DND-41 (cell line): ENCODE measurements at places on chromosomes 2 and 18.

GRCh38 chr2:183759033-183759432 lies 634.8 kb downstream of the NUP35 start:
- DNase-seq: no peak

GRCh38 chr2:204090021-204090420 lies 153.5 kb downstream of the ICOS start:
- no peak for DNase-seq

GRCh38 chr2:206881708-206882410 lies 57.5 kb upstream of the CPO start:
- no peak for DNase-seq

GRCh38 chr2:217880287-217880889 lies 122.4 kb downstream of the TNS1 start:
- no peak for DNase-seq

DNA sequence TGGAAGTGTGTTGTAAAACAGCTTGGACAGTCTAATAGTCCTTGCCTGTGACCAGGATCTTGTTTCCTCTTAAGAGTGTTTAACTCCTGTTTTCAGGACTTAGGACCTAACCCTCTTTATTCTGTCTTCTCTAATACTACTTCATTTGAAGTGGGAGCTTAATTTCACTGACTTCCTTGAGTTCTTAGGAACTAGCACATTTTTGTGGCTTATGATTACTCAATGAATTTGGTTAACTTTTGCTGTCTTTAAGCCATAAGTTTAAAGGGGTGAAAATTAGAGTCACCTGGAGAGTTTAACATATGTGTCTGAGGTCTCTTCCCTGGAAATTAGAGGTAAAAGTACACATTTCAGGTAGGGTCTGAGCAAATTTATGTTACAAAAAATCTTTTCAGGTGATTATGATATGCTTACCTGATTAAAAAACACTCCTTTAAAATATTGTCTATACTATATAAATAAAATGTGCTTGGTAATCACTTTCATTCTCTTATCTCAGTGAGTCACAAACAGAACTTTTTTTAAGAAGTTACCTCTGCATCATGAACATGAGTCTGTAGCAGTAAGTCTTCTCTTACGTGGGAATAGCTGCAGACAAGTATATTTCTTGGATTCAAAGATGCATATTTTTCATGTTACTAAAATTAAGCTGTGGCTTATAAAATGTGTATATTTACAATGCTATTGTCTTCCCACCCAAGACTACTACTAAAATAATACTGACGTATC lies 52.7 kb downstream of the ATP9B start:
- DNase-seq: no peak

GRCh38 chr2:33380001-33380609 lies 96.3 kb upstream of the RASGRP3 start:
- DNase-seq: no peak

- DNase-seq: no peak
Measured at GRCh38 chr2:212987492-212987891, 163.9 kb downstream of the IKZF2 start.

- DNase-seq: no peak
Measured at GRCh38 chr2:10481666-10482157, 33.6 kb upstream of the ODC1 start.

DNA sequence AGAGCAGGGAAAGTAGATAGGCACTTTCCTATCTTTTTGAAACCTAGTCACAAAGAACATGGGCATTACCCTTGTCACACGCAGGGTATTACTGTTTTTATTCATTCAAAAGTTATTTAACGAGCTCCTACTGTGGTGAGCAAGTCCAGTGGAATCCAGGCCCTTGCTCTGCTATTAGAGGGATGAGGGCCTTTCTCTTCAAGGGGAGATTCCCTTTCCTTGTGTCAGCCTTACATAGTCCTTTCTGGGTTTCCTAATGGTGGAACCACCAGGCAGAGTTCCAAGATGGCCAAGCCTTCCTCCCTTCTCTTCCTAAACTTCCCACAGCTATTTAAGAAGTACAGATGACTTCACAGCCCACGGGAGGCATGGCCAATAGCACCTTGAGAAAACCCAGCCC lies 64.6 kb downstream of the SPTBN1 start:
- DNase-seq: no peak

DNA sequence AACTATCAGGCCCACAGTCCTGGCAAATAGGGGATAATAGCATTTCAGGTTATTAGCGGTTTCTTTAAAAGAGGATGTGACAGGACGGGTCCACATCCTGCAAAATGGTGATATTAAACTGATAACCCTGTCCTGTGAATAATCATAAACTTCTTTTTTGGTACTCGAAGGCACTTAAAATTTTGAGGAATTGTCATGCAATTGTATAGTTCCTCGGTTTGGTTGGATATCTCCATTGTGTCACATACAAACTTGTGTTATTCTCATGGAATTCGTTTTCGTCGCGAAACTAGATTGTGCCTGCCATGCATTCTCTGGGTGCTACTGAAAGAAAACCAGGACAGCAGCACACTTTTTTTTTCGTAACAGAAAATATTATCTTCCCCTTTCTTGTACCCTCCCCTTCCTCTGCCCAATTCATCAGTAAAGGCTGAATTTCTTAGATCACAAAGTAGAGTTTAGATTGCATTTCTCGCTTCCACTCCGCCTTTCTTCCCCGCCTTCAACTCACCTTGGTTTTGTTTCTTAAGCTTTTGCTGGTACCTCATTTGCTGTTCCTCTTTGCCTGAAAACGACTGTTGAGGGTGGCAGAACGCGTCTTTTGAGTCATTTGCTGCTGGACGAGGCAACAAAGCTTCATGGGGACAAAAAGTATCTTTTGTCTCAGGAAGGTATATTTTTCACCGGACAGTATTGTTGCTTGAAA lies 1.3 kb downstream of the CERS6 start:
- no peak for DNase-seq

DNA sequence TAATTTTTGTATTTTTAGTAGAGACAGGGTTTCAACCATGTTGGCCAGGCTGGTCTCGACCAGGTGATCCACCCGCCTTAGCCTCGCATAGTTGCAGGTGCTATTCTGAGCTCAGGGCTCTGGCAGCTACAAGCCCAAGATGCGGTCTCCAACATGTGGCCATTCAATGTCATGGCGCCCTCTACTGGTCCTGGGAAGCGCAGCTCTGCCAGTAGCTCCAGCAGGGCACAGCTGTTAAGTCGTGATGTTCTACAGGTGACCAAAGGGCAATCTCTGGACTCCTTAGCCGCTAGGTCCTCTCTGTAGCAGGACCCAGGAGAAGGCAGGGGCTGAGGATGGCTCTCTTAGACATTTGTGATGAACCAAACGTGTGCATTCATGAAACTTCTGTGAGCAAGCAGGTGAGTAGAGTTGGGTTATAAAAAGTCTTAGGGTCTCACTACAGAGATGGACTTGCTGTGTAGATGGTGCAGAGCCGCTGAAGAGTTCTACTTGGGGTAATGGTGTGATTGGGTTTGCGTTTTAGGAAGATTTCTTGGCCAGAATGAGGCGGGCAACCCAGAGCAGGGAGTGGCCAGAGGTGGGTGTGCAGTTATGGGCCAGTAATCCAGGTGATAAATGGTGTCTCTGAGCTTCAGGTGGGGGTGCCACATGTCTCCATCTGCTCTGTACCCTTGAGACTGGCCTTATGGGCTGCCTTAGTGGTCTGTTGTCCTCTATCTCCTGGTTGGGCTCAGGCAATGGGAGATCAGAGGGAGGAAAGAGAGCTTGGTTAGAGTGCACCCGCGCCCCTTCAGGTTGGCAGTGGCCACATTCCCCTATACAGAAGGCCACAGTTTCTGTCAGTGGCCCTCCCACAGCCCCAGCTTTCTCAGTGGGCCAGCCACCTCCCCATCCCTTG lies 31.0 kb downstream of the IL37 start:
- peak; percentile 71 for DNase-seq

GRCh38 chr2:75621228-75621627 lies 25.4 kb upstream of the MRPL19 start:
- no peak for DNase-seq

DNA sequence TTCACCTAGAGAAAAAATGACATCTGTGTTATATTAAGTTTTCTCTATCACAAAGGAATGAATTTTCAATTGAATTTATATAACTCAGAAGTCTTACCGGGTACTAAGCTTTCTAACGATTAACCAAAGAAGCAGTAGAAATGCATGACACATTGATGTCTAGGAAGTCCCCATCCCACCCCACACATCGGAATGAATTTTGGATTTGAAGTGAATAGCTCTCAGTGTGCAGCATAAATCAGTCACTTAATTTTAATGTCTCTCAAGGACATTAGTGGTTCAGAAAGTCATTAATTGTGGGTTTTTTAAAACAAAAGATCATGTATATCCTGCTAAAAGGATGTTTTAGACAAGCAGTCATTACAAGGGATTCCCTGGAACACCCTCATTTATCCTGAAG lies 141.4 kb upstream of the PIEZO2 start:
- DNase-seq: no peak

DNA sequence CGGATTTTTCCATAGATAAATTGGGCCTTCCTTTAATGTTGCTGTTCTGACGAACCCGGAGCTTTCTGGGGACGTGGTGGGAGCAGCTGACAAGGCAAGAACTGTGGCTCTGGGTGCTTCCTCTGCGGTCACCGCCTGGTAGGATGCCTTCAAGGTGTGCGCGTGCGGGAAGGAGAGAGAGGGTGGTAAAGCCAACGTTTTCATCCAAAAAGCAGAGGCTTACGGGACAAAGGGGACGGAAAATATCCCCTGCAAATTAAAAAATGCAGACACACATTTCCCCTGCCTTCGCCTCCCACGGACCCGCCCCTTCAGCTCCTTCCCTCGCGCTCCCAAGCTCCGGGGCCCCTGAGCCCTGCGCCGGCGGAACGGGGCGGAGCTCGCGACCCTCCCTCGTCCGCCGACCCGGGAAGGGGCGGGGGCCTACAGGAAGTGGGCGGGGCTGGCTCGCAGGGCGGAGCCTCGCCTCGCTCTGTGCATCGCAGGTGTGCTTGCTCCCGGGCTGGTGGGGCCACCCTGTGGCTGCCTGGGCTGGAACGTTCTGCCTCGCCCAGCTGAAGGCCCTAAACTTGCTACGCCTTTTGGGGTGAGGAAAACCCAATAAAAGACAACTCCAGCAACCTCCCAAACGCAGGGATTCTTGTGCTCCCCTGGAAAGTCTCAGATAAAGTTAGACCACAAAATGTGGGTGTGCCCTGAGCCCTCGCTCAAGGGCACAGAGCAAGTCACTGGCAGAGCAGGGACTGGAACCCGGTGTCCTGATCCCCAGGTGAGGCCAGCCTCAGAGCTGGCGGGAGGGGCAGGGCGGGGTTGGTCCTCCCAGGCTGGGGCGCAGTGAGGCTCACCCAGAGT lies 25.4 kb upstream of the SLC66A3 start:
- peak; percentile 93 for DNase-seq

DNA sequence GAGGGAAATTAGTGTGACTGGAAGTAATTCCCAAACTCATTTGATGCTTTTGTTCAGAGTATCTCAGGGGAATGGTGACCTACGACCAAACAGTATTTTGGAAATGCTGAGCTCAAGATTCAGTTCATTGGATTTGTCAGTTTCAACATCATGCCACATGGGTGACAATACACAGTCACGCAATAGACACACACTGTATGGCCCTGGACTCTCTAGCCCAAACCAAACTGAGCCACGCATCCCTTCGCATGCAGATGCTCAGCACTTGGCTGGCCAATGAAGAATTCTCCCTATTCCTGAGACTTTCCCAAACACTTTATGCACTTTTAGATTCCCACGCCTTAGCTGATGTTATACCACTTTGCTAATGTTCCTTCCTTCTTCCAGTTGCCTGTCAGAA lies 10.0 kb downstream of the PDE1A start:
- DNase-seq: no peak

GRCh38 chr2:95392730-95393455 lies 9.6 kb upstream of the FAHD2A start:
- DNase-seq: no peak

DNA sequence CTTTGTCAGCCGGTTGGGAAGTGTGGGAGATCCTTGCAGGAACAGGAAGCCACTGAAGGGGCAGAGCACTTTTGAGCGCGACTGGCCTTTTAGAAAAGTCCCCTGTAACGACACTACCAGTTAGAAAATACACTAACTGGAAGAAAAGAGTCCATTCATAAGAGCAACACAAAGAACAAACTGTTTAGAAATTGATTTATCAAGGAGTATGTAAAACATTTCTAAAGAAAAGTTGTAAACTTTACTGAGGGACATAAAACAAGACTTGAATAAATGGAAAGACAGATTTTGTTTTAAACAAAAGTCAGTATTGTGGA lies 29.8 kb upstream of the POMC start:
- DNase-seq: no peak

DNA sequence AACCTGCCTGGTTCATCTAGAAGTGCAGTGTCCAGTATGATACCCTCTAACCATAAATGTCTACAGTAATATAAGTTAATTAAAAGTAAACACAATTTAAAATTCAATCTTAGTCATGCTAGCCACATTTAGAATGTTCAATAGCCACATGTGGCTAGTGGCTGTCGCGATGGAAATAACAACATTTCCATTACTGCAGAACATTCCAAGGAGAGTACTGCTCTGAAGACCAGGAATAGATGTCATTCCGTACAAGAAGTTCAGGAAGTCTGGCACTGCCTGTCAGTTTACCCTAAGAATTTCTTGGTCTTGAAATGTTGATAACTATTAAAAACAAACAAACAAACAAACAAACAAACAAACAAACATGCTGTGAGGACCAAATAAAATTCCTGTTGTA lies 17.2 kb downstream of the LANCL1 start:
- no peak for DNase-seq

DNA sequence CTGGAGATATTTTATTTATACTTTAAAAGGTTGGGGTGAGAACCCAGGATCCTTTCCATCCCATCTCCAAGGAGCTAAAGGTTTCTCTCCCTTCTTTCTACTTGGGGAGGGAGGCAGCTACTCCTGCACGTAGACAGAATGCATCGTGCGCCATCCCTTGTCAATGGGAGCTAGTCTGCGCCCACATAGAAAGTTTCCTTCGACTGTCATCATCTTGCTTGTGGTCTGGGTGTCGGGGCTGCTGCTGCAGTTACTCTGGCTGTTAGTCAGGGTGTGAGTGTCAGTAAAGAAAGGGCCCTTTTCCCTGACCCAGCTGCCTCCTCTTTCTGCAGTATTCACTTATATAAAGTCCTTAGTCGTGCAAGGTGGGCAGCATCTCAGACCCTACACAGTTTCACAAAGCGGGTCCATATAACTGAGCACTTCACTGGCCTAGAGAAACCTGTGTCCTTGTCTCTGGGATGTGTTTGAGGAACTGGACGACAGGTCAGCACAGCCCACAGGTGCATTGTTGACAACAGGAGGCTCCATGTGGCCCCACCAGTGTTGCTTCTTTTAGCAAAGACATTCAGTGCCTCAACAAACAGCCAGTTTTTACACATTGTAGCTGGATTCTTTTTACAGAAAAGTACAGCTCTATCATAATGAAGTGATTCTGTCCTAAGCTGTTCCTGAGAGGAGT lies 22.4 kb downstream of the NPAS2 start:
- no peak for DNase-seq
